Dorsolateral prefrontal cortex (tissue), 122 donors: ENCODE measurements at places on chromosomes 2 and 18.

GRCh38 chr2:150963336-150963735 is 298.3 kb downstream of the RBM43 start:
- DNase-seq = no peak

DNA sequence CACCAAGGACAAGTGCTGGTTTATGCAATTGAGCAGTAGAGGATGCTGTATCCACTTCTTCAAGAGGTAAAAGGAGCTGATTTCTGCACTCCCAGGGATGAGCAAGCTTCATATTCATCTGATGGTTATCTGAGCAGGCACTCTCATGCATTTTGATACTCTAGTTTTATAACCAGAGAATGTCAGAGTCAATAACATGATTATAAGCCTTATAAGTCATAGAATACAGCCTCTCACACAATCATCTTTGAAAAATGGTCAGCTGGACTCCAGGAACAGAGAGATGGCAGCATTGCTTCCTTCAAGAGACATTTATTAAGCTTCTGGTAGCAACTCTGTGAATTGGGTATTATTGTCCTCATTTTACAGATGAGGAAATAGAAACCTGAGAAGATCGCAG is 167.1 kb downstream of the SLC8A1 start:
- DNase-seq = no peak

DNA sequence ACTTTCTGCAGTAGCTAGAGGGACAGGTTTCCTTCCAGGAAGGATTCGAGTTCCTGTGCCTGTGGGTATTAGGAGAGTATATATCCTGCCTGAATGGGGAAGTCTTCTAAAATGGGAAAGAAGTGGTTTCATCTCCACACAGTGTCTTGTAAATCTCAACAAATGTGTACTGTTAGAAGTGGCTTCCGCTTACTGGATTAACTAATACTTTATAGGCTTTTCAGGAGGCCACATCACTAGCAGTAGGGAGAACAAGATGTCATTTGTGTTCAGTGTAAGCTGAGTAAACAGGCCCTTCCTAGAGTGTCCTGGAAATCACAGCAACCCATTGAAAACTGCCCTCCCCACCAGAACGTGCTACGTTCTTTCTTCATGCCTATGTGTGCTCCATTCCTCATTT is 12.5 kb upstream of the POLR1B start:
- DNase-seq = no peak

- no peak for DNase-seq
These were observed 71.3 kb downstream of the TNFRSF11A start for GRCh38 chr18:62396381-62396780.

DNA sequence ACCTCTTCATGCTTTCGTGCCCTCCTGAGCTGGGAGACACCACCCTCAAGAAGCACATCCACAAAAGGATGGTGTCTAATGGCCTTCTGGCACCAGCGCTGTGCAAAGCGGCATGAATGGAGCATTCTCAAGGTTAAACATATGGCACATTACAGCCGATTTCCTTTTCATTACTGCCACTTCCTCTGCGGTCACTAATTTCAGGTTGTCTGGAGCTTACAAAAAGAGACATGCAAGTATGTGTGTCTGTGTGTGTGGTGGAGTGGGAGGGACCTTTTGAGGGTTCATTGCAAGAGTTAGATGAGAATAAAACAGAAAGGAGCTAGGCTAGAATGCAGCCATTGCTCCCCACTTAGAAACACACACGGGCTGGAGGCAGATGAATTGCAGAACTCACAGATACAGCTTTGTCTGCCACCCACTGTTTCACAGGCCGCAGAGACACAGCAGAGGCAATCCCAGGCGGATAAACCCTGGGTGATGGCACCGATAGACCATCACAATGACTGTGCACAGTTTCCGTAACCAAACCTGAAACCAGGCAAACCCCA is 76.0 kb downstream of the TGIF1 start:
- peak; percentile 68 for DNase-seq

DNA sequence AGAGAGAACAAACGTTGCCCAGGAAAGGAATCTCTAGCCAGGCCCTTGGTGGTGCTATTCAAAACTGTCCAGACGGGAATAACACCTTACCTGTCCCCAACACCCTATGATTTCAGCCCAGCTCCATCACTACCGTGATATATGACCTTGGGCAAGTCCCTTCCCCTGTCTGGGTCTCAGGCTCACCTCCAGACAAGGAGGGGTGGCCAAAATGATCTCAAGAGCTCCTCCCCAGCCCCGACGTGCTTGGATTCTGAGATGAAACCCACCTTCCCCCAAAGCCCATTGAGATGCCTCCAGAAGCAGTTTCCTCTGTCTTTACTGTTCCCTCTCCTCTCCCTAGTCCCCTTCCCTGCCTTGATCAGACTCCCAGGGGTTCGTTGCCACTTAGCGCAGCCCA is 1.5 kb downstream of the KCNK3 start:
- no peak for DNase-seq

GRCh38 chr2:20525041-20526035 is 78.5 kb downstream of the RHOB start:
- no peak for DNase-seq

DNA sequence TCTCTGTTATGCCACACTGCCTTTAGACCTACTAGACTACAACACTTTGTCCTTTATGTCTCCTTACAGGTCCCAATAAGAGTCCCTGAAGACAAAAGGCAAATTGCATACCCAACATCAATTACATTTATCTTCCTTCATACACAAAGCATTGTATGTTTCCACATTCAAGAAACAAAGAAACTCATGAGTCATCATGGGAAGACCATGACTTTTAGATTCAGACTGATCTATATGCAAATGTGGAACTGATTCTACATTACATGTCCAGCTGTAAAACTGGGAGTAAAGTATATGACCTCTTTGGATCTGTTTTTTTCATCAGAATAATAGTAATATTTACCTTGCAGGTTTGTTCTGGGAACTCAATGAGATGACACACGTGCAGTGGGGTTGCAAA is 25.2 kb upstream of the HNMT start:
- DNase-seq = no peak

DNA sequence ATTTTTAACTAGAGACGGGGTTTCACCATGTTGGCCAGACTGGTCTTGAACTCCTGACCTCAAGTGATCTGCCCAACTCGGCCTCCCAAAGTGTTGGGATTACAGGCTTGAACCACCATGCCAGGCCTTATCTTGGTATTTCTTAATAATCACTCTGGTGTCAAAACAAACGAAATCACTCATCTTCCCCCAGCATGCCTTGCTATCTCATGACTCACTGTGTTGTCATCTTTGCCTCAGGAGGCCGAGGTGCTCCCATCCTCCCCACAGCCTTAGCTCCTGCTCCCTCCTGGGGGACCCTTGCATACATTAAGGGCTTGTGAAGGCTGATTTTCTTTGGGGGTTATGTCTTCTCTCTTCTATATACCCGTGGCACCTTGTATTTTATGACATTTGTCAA is 250.1 kb upstream of the DPP10 start:
- no peak for DNase-seq

DNA sequence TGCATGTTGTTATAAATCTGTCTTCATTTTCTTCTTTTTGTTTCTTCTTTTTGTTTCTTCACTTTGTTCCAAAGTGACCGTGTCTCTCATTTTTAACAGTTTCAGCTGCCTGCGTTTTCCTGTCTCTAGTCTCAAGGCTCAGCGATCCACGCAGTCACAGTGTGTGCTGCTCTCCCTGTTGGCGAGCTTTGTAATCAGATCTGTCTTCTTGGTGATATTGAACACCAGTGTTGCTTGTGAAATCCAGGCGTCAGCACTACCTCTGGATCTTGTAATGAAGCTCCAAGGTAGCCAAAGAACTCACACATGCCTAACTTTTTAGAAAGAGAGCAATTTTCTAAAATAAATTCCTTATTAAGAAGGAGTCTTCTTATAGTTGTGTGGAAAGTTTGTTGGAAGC is 13.2 kb downstream of the SNTG2 start:
- no peak for DNase-seq

DNA sequence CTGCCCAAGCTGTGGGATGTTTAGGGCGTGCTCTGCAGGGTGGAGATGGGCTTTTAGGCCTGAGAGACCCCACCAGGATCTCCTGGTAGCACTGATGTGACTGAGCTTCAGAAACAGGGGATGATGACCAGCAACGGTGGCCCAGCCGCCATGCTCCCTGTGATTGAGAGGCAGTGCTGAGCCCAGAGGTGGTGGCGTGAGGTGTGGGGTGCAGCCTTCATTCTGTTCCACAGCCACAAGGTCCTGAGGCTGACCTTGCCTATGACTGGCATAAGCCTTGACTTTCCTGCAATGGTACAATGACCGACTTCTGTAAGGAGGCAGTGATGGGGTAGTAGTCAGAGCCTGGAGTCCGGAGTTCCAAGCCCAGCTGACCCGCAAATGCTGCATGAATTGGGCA is 263.3 kb downstream of the TSN start:
- no peak for DNase-seq

DNA sequence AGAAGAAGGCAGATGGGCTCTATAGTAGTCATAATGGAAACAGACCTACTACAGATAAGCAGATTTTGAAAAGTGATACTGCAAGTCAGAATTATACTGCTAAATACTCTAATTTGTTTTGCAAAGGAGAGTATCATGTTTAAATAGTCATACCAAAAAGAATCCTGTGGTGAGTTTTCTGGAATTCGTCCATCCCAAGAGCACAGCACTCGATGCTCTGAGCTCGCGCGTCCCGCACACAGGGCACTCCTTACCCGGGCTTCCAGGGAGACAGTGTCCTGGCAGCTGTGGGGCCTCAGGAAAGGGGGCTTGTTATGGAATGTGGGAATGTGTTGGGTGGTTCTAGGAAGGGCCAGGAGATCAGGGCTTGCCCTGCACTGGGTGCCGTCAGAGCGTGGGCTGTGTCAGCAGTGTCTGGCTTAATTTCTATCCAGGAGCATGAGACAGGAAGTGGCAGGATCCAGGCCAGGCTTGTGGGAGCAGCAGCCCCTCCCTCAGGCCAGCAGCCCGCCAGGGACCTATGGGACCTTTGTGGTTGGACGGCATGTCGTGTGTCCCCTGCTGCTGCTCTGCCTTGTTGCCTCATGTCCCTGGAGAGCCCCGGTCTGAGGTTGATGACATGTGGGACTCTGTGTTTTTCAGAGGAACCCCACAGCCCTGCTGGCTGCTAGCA is 193.2 kb upstream of the TPO start:
- no peak for DNase-seq

DNA sequence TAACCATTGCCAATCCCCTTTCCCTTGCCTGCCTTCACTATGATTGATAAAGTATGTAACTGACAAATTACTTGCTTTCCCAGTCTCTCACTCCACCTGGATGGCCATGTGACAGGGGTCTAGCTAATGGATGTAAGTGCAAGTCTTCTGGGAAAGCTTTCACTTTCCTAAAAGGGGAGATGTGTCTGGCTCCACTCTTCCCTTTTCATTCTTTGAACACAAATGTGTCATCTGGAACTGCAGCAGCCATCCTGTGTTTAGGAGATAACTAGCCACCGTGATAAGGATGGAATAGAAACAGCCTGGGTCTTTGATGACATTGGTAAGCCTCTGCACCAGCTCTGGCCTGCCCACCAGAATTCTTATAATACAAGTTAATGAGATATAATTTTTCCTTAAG is 38.2 kb downstream of the SNRPD1 start:
- no peak for DNase-seq
